Vagina (tissue), 2 donors: ENCODE measurements at places on chromosomes 16 and 17.

- H3K27ac ChIP-seq, result no peak overlapping the region
- H3K36me3 ChIP-seq, result no peaks in the 10 kb centered on the region
- DNase-seq, result no peak
- H3K27me3 ChIP-seq, result no peaks in the 10 kb centered on the region
- H3K4me3 ChIP-seq, result no peak overlapping the region
- H3K4me1 ChIP-seq, result no peaks in the 10 kb centered on the region
Observed at GRCh38 chr16:87183647-87184046, 133.5 kb downstream of the C16orf95 start.

GRCh38 chr17:44602970-44603369, 45.7 kb downstream of the FZD2 start:
- H3K27ac ChIP-seq, result no peak overlapping the region
- H3K4me3 ChIP-seq, result no peak overlapping the region
- no peaks in the 10 kb centered on the region for H3K36me3 ChIP-seq

DNA sequence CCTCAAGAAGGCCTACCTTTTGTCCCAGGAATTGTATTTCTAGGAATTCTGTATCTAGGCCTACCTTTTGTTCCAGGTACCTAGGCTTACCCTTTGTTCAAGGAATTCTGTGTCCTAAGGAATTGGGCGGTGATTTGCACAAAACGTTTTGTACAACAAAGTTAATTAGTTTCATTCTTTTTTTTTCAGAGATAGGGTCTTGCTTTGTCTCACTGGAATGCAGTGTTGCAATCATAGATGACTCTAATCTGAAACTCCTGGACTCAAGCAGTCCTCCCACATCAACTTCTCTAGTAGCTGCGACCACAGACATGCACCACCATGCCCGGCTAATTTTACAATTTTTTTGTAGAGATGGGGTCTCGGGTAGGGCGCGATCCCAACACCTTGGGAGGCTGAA, 7.0 kb downstream of the CDR2L start:
- DNase-seq, result no peak
- no peak overlapping the region for H3K27ac ChIP-seq
- no peaks in the 10 kb centered on the region for H3K27me3 ChIP-seq
- peaks cover 34% of the 10 kb centered on the region for H3K4me1 ChIP-seq

GRCh38 chr17:17621254-17621653, 29.7 kb upstream of the PEMT start:
- no peak overlapping the region for H3K4me3 ChIP-seq
- no peaks in the 10 kb centered on the region for H3K36me3 ChIP-seq
- H3K4me1 ChIP-seq, result no peaks in the 10 kb centered on the region
- H3K27me3 ChIP-seq, result no peaks in the 10 kb centered on the region
- no peak overlapping the region for H3K27ac ChIP-seq

DNA sequence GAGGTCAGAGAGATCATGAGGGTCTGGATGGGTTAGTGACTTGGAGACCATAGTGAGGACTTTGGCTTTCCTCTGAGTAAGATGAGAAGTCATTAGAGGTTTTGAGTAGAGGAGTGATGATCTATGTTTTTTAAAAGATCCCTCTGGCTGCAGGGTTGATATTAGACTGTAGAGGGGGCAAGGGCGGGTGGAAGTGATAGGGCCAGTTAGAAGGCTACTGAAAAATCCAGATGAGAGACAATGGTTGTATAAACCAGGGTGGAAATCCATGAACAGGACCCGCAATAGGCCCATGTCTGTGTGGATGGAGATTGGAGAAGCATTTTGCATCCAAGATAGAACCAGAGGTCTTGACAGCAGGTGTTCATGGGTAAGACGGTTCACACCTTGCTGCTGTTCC, 9.8 kb downstream of the ITGAL start:
- no peaks in the 10 kb centered on the region for H3K4me1 ChIP-seq
- no peaks in the 10 kb centered on the region for H3K27me3 ChIP-seq
- H3K36me3 ChIP-seq, result no peaks in the 10 kb centered on the region
- H3K4me3 ChIP-seq, result no peak overlapping the region

DNA sequence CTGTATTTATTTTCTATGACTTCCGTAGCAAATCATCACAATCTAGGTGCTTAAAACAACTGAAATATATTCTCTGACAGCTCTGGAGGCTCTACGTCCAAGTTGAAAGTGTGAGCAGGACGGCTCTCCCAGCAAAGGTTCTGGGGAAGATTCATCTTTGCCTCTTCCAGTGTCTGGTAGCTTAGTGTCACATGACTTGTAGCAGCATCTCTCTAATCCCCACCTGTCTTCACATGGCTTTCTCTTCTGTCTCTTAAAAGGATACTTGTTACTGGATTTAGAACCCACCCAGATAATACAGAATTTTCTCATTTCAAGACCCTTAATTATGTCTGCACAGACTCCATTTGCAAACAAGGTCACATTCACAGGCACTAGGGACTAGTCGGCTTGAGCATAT, 687.7 kb upstream of the RBFOX1 start:
- no peaks in the 10 kb centered on the region for H3K36me3 ChIP-seq
- H3K4me3 ChIP-seq, result no peak overlapping the region
- H3K27me3 ChIP-seq, result no peaks in the 10 kb centered on the region
- DNase-seq, result no peak
- no peak overlapping the region for H3K27ac ChIP-seq

GRCh38 chr16:5851393-5851982, 753.9 kb upstream of the EEF2KMT start:
- H3K4me3 ChIP-seq, result no peak overlapping the region
- H3K4me1 ChIP-seq, result no peaks in the 10 kb centered on the region
- no peak for DNase-seq
- H3K27ac ChIP-seq, result no peak overlapping the region
- H3K36me3 ChIP-seq, result no peaks in the 10 kb centered on the region

GRCh38 chr17:1928976-1929375, 96.2 kb downstream of the RTN4RL1 start:
- H3K4me3 ChIP-seq, result no peak overlapping the region
- no peaks in the 10 kb centered on the region for H3K27me3 ChIP-seq
- H3K4me1 ChIP-seq, result peaks cover 10% of the 10 kb centered on the region
- no peak for DNase-seq

DNA sequence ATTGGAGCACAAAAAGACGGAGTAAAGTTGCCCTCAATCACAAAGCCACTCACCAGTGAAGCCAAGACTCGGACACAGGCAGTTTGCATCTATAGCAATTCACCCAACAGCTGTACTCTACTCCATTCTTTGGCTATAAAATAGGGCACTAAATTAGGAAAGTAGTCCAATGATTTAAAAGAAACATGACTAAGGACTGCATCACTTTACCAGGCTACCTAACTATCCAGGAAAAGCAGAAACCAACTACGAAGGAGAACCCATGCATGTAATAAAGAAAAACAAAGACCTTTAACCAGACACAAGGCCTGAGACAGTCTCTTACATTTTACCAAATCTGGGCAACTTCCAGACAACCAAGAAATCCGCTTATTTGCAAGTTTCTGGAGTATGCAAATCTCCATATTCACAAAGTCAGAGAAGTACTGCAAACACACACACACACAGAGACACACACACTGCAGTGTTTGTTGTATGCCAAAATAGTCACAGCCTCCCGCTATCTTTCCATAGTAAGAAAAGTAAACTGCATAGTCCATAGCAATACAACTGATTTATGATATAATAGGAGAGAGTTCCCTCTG, 59.8 kb downstream of the CDH11 start:
- no peaks in the 10 kb centered on the region for H3K4me1 ChIP-seq
- no peaks in the 10 kb centered on the region for H3K36me3 ChIP-seq
- H3K27ac ChIP-seq, result no peak overlapping the region
- H3K4me3 ChIP-seq, result no peak overlapping the region

GRCh38 chr16:81284995-81285600, 29.7 kb upstream of the GAN start:
- no peaks in the 10 kb centered on the region for H3K36me3 ChIP-seq
- DNase-seq, result no peak
- no peak overlapping the region for H3K4me3 ChIP-seq
- H3K27me3 ChIP-seq, result no peaks in the 10 kb centered on the region

DNA sequence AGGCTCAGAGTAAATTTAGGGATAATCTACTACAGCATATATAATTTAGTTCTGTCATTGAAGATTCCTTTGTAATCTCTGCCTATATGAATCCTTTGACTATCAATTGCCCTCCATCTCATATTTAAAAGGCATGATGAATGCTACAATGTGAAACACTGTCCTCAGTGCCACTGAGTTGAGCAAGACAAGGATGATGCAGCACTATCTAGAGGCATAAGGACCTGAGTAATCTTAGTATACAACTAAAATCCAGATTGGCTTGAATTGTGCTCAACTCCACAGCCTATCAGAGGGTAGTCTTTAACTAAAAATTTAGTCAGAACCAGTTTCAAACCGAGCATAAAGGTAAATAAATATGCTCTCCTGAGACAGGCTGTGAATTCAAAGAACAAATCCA, 11.6 kb upstream of the STRADA start:
- no peak overlapping the region for H3K4me3 ChIP-seq
- H3K4me1 ChIP-seq, result no peaks in the 10 kb centered on the region
- H3K27ac ChIP-seq, result no peak overlapping the region
- peaks cover 75% of the 10 kb centered on the region for H3K36me3 ChIP-seq

GRCh38 chr17:52213451-52213850, 54.9 kb upstream of the CA10 start:
- DNase-seq, result no peak
- H3K27ac ChIP-seq, result no peak overlapping the region

DNA sequence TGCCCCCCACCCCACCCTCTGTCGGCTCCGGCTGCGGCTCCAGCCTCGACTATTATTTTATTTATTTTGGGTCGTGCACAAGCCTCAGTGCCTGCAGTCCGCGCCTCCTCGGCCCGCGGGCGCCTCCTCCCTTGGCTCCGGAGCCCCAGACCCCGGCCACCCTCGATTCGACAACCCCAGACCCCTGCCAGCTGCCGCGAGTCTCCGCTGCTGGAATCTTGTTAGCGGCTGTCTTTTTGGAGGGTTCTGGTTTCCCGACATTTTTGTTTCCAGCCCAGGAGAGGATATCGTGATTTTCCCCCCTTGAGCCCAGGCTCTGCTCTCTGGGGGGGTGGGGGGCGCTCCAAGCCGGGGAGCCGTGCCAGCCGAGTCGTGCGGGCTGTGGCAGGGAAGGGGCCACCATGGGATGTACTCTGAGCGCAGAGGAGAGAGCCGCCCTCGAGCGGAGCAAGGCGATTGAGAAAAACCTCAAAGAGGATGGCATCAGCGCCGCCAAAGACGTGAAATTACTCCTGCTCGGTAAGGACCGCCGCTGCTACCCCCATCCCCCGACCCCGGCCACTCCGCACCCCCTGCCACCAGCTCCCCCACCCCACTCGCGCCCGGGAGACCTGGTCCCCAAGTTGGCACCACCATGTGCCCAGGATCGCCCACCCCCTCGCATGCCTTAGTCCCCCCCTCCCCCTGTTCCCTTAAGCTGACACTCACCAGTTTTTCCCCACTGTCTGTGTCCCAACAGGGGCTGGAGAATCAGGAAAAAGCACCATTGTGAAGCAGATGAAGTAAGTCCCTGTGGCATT, 746 bp downstream of the GNAO1 start:
- peak overlapping the region; percentile 70 for H3K4me3 ChIP-seq
- no peaks in the 10 kb centered on the region for H3K36me3 ChIP-seq
- H3K27me3 ChIP-seq, result no peaks in the 10 kb centered on the region
- no peak for DNase-seq

DNA sequence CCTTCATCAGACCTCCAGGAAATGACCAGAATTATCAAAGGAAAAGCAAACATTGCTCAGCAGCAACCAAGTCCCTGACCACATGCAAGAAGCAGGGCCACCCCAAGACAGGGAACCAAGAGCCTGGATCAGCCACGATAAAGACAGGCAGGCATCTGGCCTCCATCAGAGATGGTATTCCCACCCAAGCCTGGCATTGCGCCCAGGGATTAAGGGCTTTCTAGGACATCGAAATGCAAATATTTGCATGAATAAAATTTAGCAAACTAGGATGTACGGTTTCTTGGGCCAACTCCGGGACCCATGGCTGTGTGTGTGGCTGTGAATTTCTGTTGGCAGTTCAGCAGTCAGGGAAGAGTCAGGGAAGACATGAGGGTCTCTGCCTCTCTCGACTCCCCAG, 241.4 kb upstream of the DYNLRB2 start:
- no peak overlapping the region for H3K27ac ChIP-seq
- DNase-seq, result no peak
- H3K36me3 ChIP-seq, result no peaks in the 10 kb centered on the region
- H3K4me3 ChIP-seq, result no peak overlapping the region
- H3K27me3 ChIP-seq, result no peaks in the 10 kb centered on the region

- H3K27ac ChIP-seq, result peak overlapping the region; percentile 40
- H3K36me3 ChIP-seq, result no peaks in the 10 kb centered on the region
- peaks cover 24% of the 10 kb centered on the region for H3K4me1 ChIP-seq
- no peak for DNase-seq
Observed at GRCh38 chr17:67469208-67469980, 92.3 kb downstream of the PITPNC1 start.

DNA sequence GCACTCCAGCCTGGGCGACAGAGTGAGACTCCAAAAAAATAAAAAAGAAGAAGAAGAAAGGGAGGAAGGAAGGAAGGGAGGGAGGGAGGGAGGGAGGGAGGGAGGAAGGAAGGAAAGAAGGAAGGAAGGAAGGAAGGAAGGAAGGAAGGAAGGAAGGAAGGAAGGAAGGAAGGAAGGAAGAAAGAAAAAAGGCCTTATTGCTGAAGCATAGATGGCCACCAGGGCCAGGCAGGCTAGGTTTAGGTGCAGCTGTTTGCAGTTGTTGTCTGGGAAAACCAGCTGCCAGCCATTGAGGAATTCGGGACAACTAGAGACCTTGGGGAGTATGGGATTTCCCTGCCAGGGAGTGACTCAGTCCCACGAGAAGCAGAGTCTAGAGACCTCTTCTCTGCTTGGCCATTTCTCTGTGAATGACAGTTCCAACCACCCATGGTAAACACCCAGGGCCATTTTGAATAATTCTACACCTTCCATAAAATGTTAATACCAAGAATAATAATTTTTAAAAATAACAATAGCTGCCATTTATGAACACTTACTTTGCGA, 31.0 kb downstream of the SCNN1B start:
- H3K4me1 ChIP-seq, result peaks cover 5% of the 10 kb centered on the region
- no peak overlapping the region for H3K27ac ChIP-seq
- no peak for DNase-seq
- H3K27me3 ChIP-seq, result no peaks in the 10 kb centered on the region
- H3K36me3 ChIP-seq, result no peaks in the 10 kb centered on the region

DNA sequence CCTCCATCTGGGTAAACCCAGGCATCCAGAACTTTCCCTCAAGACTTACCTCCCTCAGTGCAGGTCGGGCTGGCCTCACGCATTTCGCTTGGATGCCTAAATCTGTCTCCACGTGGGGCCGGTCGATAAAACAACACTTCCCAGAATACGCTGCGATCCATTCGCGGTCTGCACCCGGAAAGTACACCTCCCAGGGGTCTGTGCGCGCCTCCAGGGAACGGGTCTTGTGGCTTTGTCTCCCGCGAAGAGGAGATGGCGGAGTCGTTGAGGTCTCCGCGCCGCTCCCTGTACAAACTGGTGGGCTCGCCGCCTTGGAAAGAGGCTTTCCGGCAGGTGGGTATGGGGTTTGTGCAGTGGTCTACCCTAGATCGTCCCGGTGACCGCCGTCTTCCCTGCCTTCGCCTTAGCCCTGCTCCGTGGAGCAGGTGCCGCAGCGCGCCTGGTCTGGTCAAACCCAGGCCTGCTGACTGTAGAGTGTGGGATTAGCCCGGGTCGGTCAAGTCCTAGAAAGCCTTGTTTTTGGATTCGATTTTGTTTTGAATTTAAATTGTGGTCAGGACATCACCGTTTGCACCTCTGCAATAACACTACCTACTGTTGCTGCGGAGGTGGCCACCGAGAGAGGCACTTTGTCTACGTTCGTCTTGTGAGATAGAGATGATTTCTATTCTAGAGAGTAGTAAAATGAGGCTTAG, at the start of gene RPAIN:
RPAIN (plus strand) TSS at position 224 of the 695 bp plus-strand sequence; CDS start at position 253, 29 bp downstream.
- DNase-seq, result no peak
- H3K36me3 ChIP-seq, result no peaks in the 10 kb centered on the region
- H3K4me1 ChIP-seq, result peaks cover 36% of the 10 kb centered on the region
- peak within 1 kb of the TSS; percentile 86 for H3K4me3 ChIP-seq
